ENCODE measurements at places on chromosomes 7 and 10.
A peak's percentile ranks its signal among the peaks of the same experiment; 100 is the strongest.

DNA sequence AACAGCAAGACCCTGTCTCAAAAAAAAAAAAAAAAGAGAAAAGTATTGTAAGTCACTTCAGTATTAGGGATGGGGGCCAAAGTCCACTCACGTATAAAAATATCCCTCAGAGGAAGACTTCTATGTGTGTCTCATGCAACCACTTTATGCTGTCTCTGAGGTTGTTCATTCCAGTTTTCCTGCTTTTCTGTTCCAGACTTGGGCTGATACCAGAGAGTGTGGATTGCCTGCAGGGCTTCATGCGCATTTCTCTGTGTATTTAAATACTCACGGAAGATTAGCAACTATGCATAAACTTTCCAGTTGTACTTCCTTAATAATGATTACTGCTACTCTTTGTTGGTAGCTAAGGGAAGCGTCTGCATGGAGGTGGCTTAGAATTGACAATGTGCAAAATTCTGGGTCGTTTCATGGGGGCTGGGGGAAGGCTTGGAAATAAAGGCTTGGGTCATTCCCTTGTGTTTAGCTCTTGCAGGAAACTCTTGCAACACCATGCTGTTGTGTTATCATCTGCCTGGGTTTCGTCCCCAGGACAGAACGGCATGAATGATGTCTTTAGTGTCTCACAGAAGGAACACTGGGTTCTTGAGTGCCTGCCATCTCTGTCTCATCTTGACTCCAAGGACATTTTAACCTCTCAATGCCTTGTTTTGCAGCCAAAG lies 54.1 kb downstream of the KIAA1217 start:
- DNase-seq: peak; percentile 38

DNA sequence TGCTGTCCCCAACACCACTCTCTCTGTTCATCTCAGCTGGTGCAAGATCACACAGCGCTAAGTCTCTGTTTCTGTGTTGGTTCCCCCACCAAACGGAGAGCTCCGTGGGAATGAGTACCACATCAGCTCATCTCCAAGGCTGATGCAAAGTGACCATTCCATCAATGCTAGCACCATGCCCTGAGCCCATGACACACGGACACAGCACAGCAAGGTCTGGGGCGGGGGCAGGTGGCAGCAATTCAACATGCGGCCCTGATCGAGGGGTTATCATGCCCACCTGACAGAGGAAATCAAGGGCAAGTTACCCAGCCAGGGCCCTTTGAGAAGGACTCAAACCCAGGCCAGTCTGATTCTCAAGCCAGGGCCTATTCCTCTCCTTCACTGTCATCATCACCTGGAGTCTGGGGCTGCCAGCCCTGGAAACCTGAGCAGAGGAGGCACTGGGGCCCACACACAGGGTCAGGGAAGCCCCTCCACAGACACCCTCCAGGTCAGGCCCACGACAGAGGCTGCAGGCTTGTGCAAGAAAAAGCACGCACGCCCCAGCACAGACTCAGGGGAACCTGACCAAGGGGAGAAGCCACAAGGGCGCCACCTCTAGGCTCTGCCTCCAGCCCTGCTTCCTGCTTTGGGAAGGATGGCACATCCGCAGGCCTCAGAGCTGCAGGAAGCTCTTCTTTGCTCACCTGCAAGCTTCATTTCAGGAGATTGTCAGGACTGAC lies 74.8 kb downstream of the GRID1 start:
- DNase-seq: peak; percentile 46

- DNase-seq: no peak
Measured at GRCh38 chr7:91947948-91948347, 7.3 kb downstream of the AKAP9 start.

DNA sequence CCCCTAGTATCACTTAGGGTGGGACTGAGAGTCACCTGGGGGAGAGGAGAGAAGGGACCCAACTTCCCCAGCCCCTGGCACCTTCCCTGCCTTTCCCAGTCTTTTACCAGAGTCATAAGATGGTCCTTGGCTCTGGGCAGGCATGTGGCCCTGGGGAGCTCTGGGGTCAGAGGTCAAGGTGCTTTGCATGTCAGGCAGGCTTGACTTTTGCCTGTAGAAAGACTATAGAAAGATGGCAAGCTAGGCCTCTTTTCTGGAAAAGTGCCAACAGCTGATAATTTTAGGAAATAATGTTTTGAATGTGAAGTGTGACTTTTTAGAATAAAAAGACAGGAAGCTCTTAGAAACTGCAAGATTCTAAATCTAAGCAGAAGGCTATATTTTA lies 67.5 kb downstream of the MKI67 start:
- peak; percentile 58 for DNase-seq

GRCh38 chr7:129949292-129950133 lies 3.2 kb downstream of the UBE2H start:
- DNase-seq: peak; percentile 44

DNA sequence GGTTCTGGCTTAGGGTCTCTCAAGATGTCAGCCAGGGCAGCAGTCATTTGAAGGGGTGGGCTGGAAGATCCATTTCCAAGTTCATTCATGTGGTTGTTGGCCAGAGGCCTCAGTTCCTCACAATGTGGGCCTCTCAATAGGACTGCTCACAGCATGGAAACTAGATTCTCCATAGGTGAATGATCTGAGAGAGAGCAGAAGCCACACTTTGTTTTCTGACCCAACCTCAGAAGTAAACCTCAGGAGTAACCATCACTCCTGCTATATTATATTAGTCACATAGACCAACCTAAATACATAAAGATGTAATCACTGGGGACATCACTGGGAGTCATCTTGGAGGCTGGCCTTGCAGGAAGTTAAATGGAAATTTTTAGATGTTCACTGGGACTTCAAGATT lies 42.2 kb downstream of the GBF1 start:
- DNase-seq: no peak

DNA sequence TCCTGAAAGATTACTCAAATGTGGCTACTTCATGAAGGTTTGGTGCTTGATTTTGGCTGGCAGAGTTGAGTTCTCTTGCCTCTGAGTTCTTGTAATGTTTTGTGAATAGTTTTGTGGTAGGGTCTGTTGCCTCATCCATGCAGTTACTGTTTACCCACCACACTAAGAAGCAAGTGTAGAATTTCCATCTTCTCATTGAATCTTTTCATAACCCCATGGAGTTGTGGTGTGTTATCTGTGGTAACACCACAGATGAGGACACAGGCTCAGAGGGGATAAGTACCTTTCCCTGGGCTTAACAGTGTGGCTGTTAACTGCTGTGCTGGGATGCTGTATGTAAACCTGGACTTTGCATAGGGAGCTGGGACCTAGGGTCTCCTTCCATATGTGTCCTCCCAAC lies 186.3 kb downstream of the CAMK1D start:
- no peak for DNase-seq
